ENCODE measurements at places on chromosomes 1 and 21.

GRCh38 chr1:33219886-33220661 is 36.2 kb upstream of the ZNF362 start:
- DNase-seq, result peak; percentile 5

DNA sequence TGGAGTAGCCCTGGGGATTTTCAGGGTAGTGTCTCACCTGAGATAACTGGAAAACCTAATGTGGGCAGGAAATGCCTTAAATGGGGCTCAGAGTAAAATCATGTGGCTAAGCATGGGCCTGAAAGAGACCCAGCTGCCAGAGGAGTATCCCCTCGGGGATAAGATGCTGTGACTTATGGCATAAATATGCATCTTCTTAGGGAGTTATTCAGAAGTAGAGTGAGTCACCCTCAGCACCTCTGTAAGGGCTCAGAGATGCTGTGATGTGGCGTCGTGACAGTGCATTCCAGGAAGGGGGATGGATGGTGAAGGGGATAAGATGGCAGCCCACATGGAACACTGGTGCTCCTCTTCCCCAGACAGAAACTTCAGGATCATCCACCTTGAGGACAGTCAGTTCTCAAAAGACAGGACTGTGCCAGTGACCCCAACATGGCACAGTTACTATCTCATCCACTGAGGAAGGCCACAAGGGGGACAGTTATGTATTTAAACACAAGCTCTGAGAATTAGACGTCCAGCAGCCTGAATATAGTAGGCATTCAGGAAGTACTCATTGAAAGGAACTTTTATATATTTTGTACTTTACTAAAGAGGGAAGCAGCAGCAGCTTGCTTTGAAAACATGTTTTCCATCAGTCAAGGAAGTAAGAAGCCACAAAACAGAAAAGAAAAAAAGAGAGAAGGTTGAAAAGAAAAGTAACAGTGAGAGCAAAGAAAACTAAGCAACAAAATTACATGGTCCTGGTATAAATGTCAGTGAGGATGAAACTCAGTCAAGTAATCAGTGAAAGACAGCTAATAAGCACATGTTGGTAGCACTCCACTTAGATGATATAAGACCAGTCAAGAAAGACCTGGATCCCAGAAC is 8.3 kb downstream of the IL24 start:
- DNase-seq, result no peak

GRCh38 chr1:203673550-203674411 is 47.1 kb downstream of the ATP2B4 start:
- no peak for DNase-seq

- peak; percentile 54 for DNase-seq
Measured at GRCh38 chr21:17250778-17251241, 262.0 kb upstream of the CXADR start.

GRCh38 chr1:172254521-172255222 is 165.8 kb upstream of the C1orf105 start:
- no peak for DNase-seq

DNA sequence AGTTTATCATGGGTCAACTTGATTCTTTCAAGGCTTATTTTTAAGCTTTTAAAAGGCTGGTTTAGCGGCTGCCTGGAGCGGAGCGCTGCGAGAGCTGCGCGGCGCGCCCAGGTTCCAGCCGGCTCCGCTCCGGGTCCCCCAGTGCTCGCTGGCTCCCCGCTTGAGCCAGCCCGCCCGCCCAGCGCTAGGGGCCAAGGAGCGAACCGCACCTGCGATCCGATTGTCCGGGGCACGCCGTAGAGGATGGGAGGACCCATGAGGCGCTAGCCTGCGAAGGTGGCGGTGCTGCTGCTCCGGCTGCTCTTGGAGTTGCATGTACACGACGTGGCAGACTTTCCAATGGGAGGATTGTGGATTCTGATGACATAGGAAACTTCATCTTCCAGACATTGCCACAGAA is 9.9 kb upstream of the CFHR4 start:
- no peak for DNase-seq

GRCh38 chr1:20154301-20154831 is 15.2 kb downstream of the PLA2G2F start:
- DNase-seq, result no peak

DNA sequence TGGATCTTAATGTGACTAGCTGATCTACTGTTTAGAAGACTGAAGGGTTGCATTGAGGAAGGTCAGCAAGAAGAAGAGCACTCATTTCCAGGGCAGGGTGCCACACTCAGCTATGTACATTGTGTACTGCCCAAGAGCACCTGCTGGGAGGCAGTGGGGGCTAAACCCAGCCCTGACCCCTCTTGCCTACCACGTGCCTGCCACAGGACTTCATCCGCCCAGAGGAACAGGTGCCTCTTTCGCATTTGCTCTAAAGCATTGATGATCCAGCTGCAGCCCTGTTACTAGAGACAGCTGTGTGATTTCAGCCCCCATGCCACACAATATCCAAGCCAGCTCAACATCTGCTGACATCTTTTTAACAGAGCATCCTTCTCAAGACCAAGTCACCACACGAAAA is 341.8 kb downstream of the LMX1A start:
- DNase-seq, result no peak

- no peak for DNase-seq
Measured at GRCh38 chr1:110056776-110057175, 13.7 kb downstream of the ALX3 start.

GRCh38 chr1:41919764-41920397 is 1.2 kb upstream of the HIVEP3 start:
- no peak for DNase-seq

GRCh38 chr21:33578214-33578613 is 10.3 kb downstream of the DONSON start:
- no peak for DNase-seq

GRCh38 chr1:64039390-64039926 is 164.0 kb upstream of the UBE2U start:
- DNase-seq, result peak; percentile 21

- no peak for DNase-seq
Measured at GRCh38 chr1:205577874-205578658, 53.7 kb downstream of the ELK4 start.

DNA sequence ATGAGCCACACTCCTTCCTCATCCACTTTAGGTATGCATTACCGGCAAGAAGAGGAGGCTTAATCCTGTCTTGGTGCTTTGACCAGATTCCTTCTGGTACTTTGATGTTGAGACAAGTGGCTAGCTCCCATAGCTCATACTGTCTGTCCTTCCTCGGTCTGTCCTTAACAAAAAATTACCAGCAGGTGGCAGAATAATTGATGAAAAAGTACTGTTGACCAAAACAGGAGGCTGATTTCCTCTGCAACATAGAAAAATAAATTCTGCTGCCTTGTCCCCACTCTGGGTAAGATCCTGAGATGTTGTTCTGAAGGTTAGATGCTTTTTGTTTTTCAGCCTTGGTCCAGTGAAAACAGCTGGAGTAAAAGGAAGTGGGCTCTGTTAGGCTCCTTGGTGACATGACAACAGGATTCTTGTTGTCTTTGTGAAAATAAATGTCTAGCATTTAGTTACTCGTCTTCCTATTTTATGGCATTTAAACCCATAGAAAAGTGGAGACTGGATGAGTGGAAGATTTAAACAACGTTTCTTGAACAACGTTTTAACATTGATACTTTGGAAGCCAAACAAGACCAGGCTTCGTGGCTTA is 11.2 kb upstream of the HJV start:
- DNase-seq, result peak; percentile 19

- DNase-seq, result no peak
Measured at GRCh38 chr1:159994896-159995295, 36.9 kb downstream of the PIGM start.

GRCh38 chr1:60575326-60575977 is 501.9 kb upstream of the C1orf87 start:
- DNase-seq, result no peak

GRCh38 chr1:93447481-93448291 is at the start of gene FNBP1L:
Gene FNBP1L, plus strand, starts transcription at chr1:93448118. Its CDS starts 164 bp downstream, at chr1:93448282.
- DNase-seq, result peak; percentile 89

DNA sequence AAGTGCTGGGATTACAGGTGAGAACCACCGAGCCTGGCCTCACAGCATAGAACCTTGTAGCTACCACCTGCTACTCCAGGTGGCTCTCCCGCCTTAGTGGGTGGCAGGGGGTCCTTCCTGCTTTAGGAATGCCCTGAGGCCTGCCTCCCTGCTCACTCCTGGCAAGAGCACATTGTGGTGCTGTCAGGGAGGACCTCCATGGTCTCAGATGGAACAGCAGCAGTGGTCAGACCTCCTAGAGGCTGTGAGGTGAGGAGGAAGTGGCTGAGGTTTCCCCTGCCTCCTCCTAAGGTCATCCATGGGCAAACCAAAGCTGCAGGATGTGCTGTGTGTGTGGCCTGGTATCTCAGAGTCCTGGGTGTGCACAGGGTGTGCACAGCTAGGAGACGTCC is 6.7 kb downstream of the SOX13 start:
- DNase-seq, result no peak

GRCh38 chr1:172429331-172430127 is 9.0 kb downstream of the C1orf105 start:
- peak; percentile 73 for DNase-seq

GRCh38 chr1:52334906-52335528 is 31.0 kb downstream of the CC2D1B start:
- DNase-seq, result no peak

GRCh38 chr1:65830306-65830705 is 37.6 kb downstream of the PDE4B start:
- DNase-seq, result no peak

GRCh38 chr1:188140958-188141357 is 1312.2 kb downstream of the PLA2G4A start:
- DNase-seq, result peak; percentile 39

DNA sequence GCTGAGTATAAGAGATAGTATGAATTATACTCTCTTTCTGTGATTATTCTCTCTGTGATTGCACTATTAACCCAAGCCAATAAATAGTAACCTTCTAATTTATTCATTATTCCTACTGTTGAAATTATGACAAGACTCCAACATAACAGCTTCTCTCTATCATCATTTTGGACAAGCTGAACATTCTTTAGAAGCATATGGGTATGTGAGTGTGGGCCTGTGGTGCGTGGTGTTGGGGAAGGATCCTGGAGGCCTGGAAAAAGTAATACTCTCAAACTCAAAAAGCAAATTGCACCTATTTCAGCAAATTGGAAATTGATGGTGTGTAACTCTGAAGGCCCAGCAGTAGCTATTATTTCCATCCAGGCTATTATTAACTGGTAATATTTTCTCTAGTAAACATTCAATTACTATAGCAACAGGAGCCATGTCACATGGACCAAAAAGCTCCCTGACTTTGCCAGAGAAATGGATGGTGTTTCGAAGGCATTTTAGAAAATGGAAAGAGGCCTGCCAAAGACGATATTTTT is 502.8 kb downstream of the LTN1 start:
- DNase-seq, result no peak

DNA sequence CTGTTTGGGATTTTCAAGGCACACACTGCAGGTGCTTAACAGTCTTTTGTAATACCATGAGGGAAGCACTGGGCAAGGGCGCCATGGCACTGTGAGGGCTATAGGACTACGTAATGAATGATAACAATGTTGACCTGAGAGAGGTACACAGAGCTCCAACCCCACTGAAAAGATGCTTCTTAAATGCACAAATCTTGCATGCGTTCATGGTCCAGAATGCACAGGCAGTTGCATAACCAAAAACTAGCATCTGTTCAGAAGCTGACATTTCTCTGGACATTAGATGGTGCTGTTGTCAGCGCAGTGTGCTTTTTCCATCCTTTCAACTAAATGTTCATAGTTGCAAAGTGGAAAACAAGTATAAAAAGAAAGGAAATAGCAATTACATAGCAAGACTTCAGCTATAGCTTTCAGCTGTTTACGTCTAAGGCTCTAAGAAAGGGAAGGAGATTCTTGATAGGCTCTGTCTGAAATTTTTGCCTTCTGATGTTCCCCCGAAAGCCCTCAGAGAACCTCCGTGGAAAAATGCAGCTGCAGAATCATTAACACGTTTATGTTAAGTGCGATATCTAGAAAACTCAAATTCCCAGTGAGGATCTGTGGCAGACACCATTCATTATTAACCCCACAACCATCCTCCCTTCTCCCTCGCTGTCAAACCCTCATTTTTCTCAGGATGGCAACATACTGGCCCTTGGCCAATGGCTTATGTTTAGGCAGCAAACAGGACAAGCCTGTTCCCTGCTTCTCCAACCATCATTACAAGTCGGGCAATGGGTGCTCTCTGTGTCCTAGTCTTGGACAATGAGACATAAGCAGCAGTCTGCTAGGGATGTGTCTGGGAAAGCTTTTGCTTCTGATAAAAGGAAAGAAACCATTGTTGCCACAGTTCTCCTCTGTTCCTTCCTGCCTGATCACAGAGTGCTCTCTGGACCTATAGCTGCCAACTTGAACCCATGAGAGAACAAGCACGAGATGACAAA is 8.2 kb upstream of the TARBP1 start:
- peak; percentile 21 for DNase-seq

DNA sequence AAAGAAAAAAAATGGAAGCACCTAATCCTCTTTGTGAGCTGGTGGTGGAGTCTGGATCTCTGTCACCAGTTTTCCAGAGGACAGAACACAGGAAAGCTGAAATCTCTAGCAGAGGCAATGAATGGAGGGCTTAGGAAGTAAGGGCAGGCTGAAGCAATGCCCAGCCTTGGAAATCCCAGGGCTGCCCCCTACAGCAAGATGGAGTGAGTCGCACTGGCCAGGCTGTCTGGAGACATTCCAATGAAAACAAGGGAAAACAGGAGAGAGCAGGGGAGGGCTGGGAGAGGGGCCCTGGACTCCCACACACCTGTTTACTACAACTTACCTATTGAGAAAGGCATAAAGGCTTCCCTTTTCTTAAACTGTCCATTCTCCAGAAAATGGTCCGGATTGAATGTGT is 25.9 kb downstream of the CYP2J2 start:
- no peak for DNase-seq

DNA sequence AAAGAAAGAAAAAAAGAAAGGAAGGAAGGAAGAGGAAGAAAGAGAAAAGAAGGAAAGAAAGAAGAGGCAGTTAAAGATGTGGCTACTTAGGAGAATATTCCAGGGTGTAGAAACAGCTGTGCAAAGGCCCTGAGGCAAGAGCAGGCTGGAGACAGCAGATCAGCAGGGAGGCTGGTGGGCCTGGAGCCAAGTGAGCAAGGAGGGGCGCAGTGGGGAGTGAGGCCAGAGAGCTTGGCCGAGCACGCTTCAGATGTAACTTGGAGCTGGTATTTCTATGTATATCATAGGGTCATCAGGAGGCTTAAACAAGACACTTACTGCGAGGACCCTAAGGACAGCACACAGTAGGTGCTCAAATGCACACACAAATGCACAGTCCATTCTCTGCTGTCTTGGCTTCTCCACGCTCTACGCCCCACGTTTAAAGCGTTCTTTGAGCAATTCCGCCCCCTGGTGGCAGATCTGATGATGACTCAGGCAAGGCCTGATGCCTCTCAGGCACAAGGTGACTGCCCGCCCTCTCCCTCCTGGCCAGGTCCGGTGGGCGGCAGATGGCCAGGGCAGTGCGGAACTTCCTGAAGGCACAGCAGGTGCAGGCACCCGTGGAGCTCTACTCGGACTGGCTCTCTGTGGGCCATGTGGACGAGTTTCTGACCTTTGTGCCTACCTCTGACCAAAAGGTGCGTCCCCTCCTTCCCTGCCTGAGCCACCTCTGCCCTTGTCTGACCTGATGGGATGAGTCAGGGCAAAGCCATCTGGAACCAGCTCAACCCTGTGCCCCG is 11.9 kb upstream of the PADI3 start:
- peak; percentile 59 for DNase-seq

All from NCI-H446 (cell line).